ENCODE measurements at places on chromosomes 12 and 14.

GRCh38 chr14:92659765-92660561, 88.5 kb downstream of the LGMN start:
- DNase-seq: no peak

DNA sequence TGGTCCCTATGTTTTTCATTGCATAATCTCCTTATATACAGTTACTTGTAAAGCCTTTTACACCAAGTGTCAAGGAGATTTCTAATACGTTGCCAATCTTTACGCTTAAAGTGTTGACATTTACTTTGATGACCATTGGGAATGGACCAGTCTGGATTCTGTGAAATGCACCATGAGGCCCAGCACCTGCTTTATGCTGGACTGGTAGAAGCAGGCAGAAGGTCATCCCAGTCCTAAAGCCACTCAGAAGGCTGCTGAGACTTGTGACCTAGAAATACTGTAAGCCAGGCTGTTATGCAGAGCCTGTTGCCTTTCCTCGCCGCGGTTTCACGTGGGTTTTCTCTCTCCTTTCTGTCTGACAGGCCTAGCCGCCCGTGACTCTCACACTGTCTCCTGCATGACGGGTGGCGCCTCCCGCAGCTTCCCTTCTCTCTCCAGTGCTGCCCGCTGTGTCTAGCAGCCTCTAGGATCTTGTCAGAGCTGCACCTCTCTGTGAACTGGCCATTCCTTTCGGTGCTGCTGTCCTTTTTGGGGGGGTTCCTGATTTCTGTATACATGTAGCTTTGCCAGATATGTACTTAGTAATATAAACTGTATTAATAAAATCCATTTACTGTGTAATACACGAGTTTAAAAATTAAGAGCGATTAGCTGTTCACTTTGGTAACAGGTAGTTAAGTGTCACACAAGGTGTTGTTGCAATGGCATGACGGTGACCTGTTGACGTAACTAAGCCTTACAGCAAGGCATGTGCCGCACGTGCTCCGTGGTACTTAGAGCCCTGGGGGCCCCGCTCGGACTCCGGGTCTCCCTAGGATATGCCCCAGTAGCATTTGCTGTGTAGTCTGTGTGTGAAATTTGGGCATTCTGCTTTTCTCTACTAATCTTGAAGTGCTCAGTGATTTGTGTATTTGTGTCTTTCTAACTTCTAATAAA, 29.7 kb downstream of the XRCC3 start:
- DNase-seq: no peak

GRCh38 chr12:12922191-12922616, 29.8 kb downstream of the GPRC5D start:
- DNase-seq: no peak

GRCh38 chr12:1509413-1510052, 84.8 kb downstream of the FBXL14 start:
- no peak for DNase-seq

GRCh38 chr12:32569259-32569658, 109.8 kb upstream of the DNM1L start:
- no peak for DNase-seq

Measured in NCI-H2081 treated with DMSO at 0.1 percent for 48 hours (cell line).